Stimulated activated CD4-positive, alpha-beta T cell treated with anti-CD3 and anti-CD28 coated beads, Interleukin-15, amount 100 ng/mL, for 1 hour (primary cell): ENCODE measurements at places on chromosomes 1 and 21.
A peak's percentile ranks its signal among the peaks of the same experiment; 100 is the strongest.

DNA sequence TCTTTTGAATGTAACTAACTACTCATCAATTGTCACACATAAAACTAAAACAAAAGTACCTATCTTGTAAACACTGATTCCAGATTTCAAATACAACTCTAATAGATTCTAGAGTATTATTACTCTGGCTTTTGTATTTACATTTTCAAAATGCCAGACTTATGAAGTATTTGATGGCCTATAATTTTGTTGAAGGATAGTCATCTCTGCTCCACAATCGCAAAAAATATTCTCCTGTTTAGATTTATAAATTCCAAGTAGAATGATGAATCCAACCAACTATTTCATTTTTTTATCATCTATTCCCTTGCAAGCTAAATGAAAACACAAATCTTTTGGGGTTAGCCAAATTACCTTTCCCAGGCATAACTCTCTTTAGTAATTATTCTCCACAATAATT is 75.0 kb upstream of the GUCA2A start:
- DNase-seq: no peak

DNA sequence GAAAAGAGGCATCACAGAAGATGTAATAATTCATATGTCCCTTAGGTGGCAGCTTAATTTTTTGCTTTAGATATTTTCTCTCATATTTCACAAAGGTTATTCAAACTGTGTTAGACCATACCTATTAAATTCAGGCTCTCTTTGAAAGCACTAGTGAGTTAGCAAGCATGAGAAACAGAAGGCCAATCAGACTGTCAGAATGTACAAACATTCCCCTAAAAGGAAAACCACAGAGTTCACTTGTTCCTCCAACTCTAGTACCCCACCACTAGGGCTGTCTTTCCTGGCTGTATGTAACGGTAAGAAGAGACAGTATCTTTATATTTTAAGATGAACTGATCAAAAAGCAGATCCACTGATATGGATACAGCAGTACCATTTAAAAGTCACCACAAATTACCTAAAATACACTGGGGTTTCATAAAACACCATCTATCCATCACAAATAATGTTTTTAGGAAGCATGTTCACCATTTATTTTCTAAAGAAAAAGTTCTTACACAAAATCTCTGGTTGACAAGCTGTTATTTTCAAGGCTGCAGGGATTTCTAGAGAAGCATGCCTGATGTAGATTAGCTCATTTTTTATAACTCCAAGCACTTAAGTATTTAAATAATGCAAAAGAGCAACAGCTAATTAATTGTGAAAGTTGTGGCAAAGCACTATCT is 1.8 kb downstream of the ARPC5 start:
- DNase-seq: no peak

GRCh38 chr1:46152016-46152415 is 19.6 kb upstream of the PIK3R3 start:
- no peak for DNase-seq

DNA sequence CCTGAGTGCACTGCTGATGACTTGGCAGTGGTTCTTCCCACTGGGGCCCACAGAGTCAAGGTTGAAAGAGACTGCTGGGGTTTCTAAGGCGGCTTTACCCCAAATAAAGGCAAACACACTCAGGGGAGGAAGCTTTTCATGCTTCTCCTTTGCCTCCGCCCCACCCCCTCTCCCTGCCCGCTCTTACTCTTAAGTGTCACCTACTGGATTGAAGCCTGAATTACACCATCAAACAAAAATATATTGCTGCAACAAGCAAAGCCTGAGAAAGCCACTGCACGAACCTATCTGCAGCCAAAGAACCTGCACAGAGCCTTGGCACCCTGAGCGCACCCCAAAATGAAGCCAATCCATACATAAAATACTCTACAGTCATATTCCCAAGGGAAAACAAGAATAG is 63.1 kb downstream of the PTGFR start:
- DNase-seq: no peak

GRCh38 chr1:1200876-1201810 is 5.2 kb downstream of the TNFRSF18 start:
- DNase-seq: peak; percentile 95

- no peak for DNase-seq
Measured at GRCh38 chr1:233587958-233588799, 25.7 kb upstream of the KCNK1 start.

DNA sequence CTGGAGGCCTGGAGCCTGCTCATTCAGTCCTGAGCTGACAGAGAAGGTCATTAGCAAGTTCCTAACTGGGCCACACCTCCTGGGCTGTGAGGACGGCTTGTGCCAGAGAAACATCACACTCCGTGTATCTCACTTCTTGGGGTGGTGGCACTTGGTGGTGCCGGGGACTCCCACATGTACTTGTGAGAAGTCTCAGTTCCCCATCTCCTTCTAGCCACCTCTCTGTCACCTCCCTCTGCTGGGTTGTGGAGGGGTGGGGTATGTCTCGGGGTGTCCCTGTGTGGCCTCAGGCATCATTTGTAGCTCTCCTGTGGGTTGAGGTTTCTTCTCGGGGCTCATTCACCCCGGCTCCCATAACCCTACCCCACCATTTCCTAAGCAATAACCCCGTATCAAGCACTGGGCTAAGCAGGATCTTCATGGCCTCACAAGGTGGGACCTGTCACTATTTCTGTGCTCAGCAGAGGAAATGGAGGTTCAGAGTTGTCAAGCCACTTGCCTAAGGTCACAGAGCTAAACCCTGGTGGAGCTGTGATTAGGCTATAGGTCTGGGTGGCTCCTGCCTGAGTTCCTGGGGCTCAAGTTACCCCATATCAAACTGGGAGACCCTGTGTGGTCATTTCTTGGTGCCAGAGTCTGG is 62.5 kb downstream of the UBIAD1 start:
- DNase-seq: no peak

DNA sequence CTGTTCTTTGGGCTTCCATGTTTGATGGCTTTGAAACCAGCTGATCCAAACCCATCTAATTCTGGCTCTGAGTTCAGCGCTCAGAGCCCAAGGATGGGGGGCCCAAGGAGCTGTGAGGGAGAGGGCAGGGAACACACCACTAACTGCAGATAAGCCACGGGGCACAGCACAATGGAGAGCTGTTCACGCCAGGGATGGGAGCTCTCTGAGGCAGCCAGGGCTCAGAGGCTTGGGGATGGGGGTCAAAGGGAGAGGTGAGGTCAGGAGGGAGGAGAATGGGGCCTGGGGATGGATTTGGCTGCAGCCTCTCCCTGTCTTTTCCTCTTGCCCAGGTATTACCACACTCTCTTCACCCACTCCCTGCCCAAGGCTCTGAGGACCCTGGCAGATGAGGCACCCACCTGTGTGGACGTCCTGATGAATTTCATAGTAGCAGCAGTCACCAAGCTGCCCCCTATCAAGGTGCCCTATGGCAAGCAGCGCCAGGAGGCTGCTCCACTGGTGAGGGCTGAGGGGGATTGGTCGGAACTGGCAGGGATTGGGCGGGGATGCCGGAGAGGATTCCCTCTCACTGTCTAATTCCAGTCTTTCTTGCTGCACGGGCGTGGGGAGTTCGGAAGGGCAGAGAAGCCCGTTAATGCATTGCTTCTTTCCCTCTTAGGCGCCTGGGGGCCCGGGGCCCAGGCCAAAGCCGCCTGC is 11.3 kb downstream of the SLC30A2 start:
- no peak for DNase-seq

GRCh38 chr21:37228003-37228400 is 39.1 kb downstream of the VPS26C start:
- DNase-seq: no peak

DNA sequence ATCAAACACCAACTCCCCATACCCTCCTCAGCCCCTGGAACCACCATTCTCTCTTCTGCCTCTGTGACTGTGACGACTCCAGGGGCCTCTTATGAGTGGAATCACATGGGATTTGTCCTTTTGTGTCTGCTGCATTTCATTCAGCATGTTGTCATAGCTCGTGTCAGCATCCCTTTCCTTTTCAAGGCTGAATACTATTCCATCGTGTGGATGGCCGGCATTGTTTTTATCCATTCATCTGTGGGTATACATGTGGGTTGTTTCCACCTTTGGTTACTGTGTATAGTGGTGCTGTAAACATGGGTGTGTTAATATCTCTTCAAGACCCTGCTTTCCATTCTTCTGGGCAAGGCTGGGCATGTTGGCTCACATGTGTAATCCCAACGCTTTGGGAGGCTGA is 17.1 kb upstream of the OBSCN start:
- DNase-seq: no peak

DNA sequence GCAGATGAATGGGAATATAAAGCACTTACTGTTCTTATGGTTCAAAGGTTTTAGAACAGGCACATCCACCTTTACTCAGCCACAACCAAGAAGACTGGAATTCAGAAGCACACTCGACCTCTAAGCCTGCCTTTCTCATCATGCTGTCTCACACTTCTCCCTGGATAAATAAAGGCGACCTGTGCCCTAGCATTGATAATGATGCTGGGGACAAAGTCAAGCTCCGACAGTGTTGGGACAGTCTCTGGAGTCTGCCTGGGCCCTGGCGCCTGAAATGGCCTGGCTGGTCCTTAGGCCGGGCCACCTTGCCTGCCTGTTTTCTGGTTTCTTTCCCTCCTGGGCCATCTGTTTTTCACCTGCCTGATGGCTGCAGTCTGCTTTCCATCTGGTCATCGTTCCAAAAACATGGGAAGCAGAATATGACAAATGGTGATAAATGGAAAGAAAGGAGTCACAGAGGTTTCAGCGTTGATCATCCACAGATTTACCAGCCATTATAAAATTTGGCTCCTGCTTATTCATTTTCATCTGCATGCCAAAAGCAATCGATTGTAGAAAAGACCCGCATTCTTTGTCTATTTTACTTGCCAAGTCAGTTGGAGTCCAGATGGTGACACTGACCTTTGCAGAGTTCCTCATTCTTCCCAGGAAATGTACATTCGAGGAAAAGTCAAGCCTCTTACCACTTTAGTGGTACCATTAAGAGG is 91.2 kb upstream of the KCNJ15 start:
- DNase-seq: no peak

DNA sequence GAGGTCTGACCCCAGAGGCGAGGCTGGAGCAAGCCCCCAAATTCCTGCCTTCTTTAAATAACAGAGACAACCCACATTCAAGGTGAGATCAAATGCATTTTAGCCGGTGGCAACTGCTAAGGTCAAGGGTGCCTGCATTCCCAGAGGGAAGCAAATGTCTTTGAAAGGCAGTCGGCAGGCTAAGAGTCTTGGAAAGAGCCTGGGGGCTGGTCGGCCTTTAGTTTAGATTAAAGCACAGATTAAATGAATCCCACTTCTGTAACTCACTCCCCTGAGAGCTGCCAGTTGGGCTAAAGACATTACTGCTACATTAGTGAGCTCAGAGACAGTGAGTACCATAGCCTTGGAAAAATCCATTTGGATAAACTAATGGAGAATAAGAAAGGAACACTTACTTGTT is 59.2 kb downstream of the HTR6 start:
- DNase-seq: no peak

DNA sequence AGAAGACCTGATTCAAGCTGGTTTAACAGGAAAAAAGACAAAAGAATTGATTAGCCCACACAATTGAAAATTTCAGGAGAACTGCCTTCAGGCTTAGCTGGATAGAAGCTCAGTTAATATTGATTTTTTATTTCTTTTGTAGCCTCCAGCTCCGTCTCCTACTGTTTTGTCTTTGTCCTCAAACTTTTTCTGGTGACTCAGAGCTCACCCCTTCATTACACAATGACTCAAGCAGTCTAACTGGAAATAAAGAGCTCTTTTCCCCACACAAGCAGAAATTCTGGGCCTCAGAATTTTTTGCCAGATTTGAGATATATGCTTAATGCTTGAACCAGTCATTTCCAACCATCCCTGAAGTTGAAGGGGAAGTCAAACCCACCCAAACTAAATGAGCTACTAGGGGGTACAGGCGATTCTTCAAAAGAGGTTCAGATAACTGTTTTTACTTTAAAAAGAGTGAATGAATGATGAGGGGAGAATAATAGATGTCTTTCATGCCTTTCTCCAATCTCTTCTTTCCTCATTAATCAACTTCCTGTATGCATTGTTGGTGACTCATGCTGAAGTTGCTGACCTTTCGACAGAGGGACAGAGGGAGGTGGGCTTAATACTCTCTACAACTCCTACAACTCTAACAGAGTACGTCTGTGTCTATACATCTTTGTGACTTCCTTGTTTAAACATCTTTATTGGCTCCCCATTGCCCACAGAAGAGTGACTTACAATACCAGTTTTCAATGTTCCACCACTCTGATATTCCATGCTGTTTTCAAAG is 6.2 kb upstream of the ACP6 start:
- DNase-seq: no peak

DNA sequence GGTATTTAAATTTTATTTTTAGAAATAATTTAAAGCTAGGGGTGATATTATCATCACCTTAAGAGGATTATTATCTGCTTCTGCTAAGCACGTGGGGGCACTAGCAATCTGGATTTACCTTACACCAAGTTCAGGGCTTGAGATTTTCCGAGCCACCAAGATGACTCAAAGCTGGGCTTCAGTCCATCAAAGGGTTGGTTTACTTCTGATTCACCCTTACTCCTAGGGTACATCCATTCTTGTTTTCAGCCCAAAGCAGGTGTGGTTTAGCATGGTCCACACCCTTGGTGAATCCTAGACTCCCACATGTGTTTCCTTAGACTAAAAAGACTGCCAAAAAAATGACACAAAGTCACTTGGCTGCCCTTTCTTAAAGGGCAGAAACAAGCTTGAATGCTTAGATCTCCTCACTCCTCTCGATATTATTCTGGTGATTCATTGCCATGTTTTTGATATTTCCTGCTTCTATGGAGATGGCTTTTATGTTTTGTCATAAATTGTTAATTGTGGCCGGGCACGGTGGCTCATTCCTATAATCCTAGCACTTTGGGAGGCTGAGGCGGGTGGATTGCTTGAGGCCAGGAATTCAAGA is 9.8 kb upstream of the PRSS38 start:
- DNase-seq: no peak

- DNase-seq: no peak
Measured at GRCh38 chr1:97297611-97298010, 576.0 kb downstream of the PTBP2 start.

GRCh38 chr1:23148084-23148483 is 20.6 kb downstream of the LUZP1 start:
- no peak for DNase-seq

DNA sequence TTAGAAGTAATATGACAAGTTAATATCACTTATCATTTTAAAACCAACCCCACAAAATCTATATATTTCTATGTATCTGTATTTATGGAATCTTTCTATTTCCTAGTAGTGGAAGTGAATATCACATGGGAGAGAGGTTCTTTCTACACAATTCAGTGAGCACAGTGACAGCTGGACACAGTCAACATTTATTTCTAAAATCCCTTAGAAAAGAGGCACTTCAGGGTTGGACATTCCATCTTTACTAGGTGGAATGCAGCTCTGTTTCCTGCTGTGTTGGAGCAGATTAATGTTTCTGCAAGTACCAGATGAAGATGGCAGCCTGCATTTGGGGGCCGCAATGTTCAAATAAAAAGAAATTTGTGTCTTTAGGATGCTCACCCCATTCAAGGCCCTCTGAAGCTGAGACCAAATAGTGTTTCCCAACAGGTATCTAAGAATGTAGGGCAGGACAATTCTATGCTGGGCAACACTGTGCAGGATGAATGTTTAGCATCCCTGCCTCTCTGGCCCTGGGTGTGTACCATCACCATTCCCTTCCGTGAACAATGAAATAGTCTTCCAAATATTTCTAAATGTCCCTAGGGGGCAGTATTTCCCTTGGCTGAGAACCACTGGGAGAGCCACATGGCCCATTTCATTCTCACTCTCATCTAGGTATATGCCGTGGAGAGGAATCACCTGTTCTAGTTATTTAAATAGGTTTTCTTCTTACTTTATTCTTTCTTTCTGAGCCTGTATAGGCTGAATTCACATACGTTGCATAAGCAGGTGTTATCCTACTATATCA is 394.8 kb downstream of the PRDM2 start:
- DNase-seq: no peak
